Activated naive CD4-positive, alpha-beta T cell treated with Interleukin-2 at 50 U/mL for 16 hours (primary cell): ENCODE measurements at places on chromosomes 4 and X.

- no peak for DNase-seq
These were observed 45.9 kb downstream of the USP11 start for GRCh38 chrX:47278691-47279090.

DNA sequence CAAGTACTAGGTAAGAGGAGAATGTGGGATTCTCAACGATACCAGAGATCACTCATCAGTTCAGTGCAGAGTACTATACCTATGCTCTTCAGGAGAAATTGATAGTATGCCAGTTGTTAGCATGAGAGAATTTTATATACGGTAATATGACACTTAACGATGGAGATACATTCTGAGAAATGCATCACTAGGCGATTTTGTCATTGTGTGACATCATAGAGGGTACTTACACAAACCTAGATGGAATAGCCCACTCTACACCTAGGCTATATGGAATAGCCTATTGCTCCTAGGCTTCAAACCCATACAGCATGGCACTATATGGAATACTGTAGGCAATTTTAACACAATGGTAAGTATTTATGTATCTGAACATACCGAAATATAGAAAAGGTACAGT lies 140.2 kb downstream of the SLIT2 start:
- no peak for DNase-seq

DNA sequence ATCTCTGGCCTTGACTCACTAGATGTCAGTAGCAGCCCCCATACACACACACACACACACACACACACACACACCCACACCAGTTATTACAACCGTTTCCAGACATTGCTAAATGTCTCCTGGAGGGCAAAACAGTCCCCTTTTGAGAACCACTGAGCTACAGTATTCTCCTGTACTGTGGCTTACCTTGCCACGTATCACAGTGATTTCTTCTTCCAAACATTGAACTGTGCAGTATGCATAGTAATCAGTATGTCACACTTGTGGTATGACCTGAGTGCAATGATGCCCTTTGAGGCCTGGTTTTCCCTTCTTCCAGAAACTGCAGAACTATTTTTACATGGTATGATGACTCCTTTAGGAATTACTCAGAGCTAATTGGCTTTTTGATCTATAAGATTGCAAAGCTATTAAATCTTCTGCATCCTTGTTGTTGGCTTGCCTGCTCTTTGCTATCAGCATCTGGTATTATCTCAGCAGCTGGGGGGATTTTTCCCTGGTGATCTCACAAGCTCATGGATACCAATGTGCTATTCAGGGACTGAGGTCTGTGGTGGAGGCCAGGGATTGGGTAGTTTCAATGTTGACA lies 3.6 kb upstream of the THOC2 start:
- no peak for DNase-seq

DNA sequence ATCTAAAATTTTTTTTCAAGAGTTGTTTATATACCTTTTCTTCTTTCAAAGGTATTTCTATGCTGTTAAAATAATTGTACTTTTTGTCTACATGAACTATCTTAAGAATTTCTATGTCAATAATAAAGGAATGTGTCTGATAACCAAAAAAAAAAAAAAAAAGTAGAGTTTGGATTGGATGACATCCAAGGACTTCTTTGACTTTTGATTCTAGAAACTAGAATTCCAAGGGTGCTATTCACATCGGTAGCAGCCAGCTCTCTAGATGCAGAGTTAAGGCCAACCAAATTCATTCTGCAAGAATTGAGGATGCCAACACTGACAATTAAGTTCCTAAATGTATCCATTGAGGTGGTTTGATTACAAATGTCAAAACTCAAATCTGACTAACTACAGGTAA lies 42.0 kb upstream of the PRKG2 start:
- DNase-seq: no peak

- no peak for DNase-seq
These were observed 51.3 kb downstream of the SOD3 start for GRCh38 chr4:24846716-24847115.

DNA sequence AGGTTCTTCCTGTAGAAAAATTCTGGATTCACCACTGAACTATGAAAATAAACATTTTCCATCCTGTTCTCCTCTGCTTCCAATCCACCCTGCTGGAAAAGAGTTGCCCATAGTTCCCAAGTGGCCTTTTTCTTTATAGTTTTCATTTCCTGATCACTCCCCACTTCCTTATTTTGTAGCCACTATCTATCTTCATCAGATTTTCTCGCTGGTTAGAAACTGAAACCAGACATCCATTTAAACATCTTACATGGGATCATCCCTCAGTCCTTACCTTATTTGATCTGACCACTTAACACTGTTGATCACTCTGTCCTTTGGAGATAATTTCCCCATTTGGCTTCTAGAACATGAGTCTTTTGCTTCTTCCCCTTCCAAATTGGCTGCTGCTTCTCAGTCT lies 42.2 kb upstream of the SCOC start:
- no peak for DNase-seq
